ENCODE measurements at places on chromosomes 12 and 14.

DNA sequence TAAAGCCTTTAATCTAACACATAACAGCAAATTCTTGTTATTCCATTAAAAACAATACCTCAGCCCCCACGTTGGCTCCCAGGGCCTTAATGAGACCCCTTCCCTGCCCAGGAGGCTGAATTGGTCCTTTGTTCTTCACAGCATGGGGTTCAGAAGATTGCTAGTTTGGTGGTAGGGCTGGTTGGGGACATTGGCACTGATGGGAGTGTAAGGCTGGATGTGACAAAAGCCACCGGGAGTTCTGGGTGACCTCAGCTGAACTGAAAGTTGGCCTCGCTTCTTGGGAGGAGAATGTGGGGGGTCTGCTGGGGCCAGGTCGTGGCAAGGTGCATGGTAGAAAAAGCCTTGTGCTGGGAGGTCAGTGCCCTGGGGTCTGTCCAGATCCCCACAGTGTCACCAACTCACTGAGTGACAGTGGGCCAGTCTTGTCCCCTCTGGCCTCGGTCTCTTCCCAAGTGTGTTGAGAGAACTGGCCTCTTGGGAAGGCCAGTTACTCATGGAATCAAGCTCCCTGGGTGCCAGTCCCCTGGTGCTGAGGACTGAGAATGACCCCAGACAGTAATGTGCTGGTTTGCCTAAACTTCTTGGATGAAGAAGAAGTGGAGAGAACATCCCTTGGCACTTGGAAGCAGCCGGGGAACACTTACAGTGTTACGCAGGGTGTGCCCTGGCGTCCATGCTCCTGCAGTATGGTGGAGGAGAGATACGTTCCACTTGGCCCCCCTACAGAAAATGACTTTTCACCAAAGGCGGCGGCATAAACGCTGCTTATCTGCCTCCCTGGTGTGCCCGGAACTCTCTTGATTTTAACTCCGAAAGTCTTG, 283.7 kb upstream of the RTL1 start:
- no peak for DNase-seq

- no peak for DNase-seq
These were observed 69.8 kb downstream of the BHLHE41 start for GRCh38 chr12:26055087-26055486.

GRCh38 chr14:59254146-59254910, 65.9 kb downstream of the DAAM1 start:
- peak; percentile 24 for DNase-seq

DNA sequence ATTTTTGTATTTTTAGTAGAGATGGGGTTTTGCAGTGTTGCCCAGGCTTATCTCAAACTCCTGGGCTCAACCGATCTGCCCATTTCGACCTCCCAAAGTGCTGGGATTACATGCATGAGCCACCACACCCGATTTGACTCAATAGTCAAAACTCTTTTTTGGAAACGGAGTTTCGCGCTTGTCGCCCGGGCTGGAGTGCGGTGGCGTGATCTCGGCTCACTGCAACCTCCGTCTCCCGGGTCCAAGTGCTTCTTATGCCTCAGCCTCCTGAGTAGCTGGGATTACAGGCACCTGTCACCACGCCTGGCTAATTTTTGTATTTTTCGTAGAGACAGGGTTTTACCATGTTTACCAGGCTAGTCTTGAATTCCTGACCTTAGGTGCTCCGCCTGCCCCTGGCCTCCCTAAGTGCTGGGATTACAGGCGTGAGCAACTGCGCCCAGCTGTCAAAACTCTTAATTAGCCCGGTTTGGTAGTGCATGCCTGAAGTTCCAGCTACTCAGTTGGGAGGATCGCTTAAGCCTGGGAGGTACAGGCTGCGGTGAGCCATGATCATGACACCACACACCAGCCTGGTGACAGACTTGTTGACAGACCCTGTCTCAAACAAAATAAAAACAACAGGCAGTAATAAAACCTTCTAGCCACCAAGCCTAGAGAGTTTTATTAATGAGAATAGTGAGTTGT, 12.4 kb downstream of the MED21 start:
- no peak for DNase-seq

GRCh38 chr12:104387190-104387589, 69.6 kb upstream of the CHST11 start:
- no peak for DNase-seq

DNA sequence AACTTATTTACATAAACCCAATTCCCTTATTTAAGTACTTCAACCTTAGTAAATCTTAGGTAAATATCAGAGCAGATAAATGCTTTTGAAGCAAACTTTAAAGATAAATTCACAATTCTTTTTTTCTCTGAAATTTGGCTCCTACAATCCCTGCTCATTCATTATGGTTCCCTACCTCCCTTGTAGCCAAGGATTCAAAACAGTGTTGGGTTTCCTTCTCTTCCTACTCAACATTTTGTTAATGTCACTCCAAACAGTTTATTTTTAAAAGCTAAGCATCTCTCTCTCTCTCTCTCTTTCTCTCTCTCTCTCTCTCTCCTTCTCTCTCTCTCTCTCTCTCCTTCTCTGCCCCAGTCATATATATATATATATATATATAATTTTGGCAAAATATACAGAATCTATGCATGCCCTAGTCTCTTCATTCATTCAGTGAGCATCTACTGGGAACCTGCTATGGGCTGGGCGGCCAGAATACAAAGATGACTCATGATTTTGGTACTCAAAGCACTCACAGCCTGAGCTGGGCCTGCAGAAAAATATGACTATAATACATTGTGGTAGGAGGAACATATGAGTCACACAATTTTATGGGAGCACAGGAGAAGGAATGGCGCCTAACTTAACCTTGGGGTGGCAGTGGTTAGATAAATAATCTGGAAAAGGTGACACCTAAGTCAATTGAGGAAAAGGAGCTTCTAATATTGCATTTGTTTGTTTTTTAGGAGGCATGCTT, 123.7 kb upstream of the DHRS4 start:
- peak; percentile 66 for DNase-seq

- DNase-seq, result no peak
These were observed 334.1 kb downstream of the BCL11B start for GRCh38 chr14:98937712-98938505.

DNA sequence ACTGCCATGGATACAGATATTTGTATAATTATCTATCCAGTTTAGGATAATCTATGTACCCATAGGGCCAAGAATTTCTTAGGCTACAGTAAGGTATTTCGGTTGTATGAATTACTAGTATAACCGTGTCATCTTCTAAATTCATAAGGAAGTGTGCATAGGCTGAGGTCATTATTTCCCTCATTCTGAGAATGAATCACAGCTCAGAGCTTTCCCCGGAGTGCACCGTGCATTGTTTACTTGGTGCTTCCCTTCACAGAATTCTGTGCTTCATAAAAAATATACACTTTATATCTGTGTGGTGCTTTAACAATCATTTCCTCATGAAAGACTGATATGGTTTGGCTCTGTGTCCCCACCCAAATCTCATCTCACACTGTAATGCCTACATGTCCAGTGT, 514.1 kb downstream of the ETNK1 start:
- DNase-seq, result no peak
